HT1080 (cell line): ENCODE measurements at places on chromosomes 6 and 20. TPM values are rescaled to one million over a fixed set of nuclear protein-coding genes. Genes with fewer than 3 reads are reported as not detected.

MCHR2 gene
- not detected in 2 replicates for total RNA-seq

TMC2 gene
- total RNA-seq, result not detected in 2 replicates

MICB gene
- total RNA-seq, result not detected in 2 replicates

TGM3 gene
- total RNA-seq, result not detected in 2 replicates

BPIFA1 gene
- not detected in 2 replicates for total RNA-seq

TREML2 gene
- total RNA-seq, result not detected in 2 replicates

MPC1 gene
- 38.4 and 39.6 TPM in 2 replicates for total RNA-seq

- DNase-seq, result no peak
Measured at GRCh38 chr6:127566651-127567050, 10.3 kb upstream of the C6orf58 start.

DNA sequence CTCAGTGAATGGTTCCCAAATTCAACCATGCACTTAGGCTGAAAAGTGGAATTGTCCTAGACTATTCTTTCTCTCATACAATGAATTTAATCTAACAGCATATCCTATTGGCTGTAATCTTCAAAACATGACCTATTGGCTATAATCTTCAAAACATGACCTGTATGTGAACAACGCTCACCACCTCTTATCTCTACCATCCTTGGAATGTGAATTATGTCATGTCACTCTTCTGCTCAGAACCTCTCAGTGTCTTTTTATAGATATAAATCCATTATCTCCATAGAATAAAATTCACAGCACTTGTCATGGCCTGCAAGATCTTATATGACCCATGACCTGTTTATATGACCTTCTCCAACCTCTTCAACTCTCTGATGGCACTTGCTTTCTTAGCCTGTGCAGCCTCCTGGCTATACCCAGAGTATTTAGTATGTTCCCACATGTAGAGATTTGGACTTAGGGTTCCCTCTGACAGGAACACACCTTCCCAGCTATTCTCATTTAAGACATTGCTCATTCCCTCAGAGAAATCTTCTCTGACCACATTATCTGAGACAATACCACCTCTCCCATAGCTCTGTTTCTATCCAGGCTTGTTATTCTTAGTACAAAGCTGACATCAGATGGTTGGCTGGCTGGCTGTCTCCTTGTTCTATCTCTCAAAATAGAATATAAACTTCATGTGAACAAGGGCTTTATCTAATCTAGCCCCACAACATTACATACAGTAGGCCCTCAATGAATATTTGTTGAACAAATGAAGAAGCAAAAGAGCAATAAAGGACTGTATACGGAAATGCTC lies 275.0 kb upstream of the PREP start:
- DNase-seq, result no peak

- DNase-seq, result no peak
Measured at GRCh38 chr6:124868481-124868880, 93.8 kb upstream of the RNF217 start.

GRCh38 chr20:32922466-32922865 lies 63.7 kb downstream of the EFCAB8 start:
- no peak for DNase-seq

GRCh38 chr6:41200296-41200900 lies 551 bp downstream of the TREML2 start:
- peak; percentile 80 for DNase-seq

DNA sequence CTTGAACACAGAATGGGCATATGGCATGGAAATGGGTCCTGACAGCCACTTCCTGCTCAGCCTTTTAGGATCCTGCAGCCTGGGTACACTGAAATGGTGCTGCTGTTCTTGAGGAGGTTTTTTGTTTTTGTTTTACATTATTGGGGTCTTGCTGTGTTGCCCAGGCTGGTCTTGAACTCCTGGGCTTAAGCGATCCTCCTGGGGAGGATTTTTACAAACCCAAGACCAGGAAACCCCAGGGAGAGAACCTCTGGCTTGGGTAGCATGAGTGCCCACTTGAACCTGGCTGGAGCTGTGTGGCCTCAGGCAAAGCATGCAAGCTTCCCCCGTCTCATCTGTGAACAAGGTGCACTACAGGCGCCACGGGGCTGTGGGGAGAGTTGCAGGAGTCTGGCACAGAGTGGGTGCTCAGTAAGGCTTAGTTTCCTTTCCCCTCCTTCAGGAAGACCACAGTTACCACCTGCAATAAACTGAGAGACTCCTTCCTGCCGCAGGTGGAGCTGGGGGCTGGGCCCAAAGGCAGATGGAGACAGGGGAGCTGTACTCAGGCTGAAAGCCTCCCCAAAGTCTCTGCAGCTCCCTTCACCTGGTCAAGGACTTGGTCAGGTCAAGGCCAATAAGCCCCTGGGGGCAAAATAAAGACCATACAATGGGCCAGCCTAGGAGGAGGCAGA lies 1.8 kb downstream of the SLA2 start:
- DNase-seq, result no peak

DNA sequence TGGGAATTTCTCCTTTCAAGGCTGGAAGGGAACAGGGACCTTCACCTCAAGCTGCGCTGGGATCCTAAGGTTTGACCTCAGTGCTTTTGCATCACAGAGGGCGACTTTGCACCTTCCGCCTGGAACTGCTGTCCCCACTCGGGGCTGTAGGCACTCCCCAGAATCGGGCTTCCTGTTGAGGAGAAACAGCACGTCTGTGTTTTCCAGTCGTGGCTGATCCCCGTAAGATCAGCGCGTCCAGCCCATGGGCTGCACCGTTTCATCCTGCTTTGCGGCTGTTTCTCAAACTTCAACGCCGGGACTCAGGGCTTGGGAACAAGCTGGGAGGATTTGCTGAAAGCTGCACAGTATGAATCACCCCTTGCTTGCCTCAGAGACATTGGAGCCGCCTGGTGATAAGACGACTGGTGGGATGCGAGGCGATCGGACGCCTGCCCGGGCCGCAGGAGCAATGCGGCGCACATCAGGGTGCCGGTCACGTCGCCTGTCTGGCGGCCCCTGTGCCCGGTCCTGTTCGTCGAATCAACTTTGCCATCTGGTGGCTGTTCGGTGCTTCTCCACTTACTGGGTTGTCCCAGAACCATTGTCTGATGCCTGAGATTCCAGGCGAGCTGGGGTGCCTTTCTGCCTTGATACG lies 53.6 kb upstream of the FRMD1 start:
- no peak for DNase-seq

DNA sequence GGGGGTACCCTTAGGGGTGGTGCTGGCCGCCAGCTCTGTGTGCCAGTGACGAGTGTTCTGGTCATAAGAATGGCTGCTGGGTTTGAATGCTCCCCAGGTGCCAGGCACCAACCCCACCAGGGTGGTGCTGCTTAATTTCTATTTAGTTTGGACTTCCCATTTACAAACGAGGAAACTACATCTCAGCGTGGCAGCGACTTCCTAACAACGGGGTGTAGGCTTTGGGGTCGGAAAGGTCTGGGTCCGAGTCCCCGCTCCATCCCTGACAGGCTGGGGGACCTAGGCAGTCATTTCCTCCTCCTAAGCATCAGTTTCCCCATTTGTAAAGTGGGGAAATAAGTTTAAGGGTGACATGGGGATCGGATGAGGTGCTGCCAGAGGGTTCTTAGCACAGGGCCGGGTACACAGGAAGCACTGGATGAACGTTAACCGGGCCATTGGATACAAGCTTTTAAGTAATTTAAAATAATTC lies 30.3 kb downstream of the CEBPB start:
- no peak for DNase-seq

GRCh38 chr20:58993332-58994248 lies 12.5 kb downstream of the NELFCD start:
- no peak for DNase-seq

GRCh38 chr6:160979061-160979708 lies 12.4 kb upstream of the MAP3K4 start:
- no peak for DNase-seq

GRCh38 chr6:28336284-28337120 lies 554 bp upstream of the ZSCAN31 start:
- peak; percentile 25 for DNase-seq

DNA sequence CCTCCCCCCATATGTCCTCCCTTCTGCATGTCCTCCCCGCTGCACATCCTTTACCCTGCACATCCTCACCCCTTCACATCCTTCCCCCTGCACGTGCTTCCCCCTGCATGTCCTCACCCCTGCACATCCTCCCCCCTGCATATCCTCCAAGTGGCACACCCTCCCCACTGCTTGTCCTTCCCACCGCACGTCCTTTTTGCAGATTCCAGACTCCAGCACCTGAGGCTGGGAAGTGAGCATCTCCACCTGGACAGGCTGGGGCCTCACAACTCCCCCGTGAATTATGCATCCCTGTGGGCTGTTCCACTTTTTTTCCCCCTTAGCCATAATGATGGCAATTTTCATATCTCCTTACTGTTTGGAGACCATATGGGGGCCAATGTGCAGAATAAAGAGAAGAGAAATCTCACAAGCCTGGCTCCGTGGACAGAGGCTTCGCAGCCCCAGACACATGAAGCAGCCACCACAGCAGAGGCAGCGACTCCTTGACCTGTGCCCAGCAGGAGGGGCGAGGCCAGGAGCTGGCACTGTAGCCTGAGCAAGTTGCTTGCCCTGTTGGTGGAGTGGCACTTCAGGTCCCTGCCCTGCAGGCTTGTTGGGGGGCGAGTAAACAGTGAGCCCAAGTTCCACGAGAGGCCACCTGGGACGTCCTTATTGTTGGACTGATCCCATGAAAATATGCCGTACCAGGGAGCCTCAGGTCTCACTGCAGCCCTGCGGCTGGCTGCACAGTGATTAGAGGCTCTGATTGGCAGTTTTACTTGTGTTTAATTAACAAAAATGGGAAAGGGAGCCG lies 113.1 kb downstream of the SYNDIG1 start:
- DNase-seq, result no peak

DNA sequence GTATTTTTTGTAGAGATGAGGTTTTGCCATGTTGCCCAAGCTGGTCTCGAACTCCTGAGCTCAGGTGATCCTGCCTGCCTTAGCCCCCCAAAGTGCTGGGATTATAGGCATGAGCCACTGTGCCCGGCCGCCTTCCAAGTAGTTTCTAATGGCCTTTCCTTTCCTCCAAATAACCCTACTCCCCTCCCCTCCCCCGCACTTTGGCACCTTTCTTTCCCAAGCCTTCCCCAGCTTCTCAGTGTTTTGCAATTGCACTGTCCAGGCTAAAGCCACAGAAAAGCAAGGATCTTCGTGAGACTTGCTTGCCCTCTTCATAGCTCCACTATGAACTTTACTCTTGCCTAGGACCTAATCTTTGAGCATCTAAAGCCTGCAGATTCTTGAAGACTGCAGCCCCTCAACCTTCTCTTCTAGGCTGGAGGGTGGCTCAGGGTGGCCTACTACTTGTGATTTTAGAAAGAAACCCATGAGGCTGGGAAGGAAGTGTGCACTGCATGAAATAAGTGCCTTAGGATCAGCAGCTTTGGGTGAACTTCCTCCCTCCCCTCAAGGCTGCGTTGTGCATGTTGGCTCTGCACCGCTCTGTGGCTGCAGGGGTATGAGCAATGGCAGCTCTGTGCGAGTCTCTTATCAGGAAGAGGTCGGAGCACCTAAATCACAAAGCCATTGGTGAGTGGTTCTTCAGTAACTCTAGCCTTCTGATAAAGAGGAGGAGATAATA lies 152.4 kb upstream of the SNX9 start:
- no peak for DNase-seq

DNA sequence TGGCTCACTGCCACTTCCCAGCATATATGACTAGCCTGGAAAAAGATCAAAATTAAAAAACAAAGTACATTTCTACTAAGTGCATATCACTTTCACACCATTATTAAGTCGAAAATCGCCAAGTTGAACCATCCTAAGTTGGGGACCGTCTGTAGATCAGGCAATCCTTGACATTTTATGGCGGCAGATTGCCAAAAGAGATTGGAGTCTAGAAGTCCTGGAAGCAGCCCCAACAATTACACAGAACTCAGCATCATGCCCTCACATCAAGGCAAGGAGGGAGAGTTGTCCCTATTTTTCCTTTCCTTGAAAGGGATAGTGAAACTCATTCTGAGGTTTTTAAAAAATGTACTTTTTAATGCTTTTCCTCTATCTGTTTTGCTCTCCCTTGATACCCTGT lies 30.7 kb downstream of the SLC22A3 start:
- no peak for DNase-seq

GRCh38 chr6:168724033-168724432 lies 283.0 kb downstream of the SMOC2 start:
- DNase-seq, result no peak

DNA sequence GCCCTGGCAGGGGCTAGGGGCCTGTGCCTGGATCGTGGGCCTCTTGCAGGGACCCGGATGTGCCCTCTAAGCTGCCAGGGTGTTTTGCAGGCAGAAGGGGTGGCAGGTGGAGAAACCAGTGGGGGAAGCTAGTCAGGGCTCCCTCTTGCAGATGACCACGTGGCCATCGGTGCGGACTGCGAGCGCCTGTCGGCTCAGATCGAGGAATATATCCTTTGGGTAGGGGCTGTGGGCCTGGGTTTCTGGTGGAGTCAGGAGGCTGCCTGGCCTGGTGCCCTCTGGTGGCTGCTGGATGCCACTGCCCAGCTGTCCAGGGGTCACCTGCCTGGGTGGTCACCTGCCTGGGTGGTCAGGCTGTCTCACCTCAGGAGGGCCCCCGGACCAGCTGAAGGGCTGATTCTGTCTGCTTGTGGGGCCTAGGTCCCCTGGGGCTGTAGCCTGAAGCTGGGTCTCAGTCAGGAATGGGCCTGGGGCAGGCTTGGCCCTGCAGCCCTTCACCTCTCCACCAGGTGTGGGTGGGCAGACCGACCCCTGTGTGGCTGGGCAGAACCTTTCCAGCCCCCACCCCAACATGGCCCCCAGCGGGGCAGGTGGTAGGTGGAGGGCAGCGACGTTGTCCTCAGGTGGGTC lies 6.7 kb downstream of the TCEA2 start:
- DNase-seq, result no peak

- no peak for DNase-seq
Measured at GRCh38 chr6:150987371-150987828, 121.9 kb downstream of the MTHFD1L start.

GRCh38 chr6:153624528-153624927 lies 414.5 kb upstream of the OPRM1 start:
- no peak for DNase-seq

DNA sequence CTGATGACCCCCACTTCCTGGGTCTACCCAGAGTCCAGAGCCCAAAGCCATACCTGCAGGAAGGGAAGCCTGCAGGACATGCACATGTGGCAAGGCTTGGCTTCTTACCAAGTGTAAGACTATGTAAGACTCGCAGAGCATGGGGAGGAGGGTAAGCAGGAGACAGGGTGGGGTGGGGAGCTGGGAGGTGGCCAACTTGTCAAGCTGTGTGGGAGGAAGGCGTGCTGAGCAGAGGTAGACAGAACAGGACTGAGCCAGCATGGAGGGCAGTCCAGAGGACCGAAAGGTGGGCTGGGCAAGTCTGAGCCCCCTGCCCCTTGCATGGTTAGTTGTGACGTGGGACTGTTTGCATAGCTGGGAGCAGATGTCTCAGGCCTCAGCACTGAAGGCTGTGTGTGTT lies 53.4 kb upstream of the RNF24 start:
- no peak for DNase-seq
